Hematopoietic multipotent progenitor cell treated with erythropoietin and hydrocortisone succinate and interleukin-3 and kit ligand, for 15 days (in vitro differentiated cells): ENCODE measurements at places on chromosomes 7 and 10.

DNA sequence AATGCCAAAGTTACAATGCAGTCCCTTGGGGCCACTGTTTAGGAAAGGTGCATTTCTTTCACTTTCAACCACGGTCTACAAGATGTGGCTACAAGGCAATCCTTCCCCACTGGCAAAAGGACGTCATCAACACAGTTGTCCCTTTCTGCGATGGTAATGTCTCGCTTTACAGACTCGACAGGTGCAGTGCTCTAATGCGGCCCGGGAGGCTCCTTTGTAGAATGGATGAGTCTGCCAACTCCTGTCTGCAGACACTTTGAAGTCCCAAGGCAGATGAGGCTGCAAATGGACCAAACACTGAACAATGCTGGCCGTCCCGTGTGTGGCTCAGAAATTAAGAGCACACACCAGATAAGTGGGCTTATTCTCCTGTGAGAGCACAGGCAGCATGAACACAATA lies 133.7 kb downstream of the PIP4K2A start:
- no peak for DNase-seq

- no peak for DNase-seq
These were observed 43.8 kb downstream of the EXOC6 start for GRCh38 chr10:92891885-92892690.

GRCh38 chr10:24331457-24331856 lies 122.5 kb downstream of the KIAA1217 start:
- DNase-seq: no peak

GRCh38 chr7:145497911-145498525 lies 618.6 kb upstream of the CNTNAP2 start:
- no peak for DNase-seq

DNA sequence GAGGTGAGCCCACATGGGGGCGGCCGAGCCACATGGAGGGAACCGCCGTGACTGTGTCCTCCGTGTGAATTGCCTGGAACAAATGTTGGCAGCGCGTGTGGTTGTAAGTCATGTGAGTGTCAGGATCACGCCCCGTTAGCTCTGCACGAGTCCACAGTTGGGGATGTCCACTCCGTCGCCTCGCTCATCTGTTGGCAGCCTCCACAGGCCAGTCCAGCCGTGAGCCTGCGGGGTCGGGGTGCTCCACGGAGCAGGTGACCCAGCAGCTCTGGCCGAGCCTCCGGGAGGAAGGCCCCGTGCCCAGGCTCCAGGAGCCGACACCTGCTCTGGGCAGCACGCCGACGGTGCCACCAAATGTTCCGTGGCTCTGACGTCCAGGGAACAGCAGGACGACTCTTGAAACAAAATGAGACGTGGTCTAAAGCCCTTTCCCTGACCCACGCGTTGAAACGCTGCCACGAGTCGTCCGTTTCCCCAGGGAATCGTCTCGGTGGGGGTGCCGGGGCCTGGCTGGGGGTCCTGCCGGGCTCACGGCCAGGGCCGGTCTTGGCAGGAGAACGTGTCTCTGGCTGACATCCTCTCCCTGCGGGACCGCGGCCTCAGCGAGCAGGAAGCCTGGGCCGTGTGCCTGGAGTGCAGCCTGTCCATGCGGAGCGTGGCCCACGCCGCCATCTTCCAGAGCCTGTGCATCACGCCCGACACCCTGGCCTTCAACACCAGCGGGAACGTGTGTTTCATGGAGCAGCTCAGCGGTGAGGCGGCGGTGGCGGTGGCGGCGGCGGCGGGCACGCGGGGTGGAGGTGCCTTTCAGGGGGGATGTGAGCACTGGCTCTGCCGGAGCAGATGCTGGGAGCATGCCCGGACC lies 7.0 kb downstream of the KNDC1 start:
- DNase-seq: no peak

DNA sequence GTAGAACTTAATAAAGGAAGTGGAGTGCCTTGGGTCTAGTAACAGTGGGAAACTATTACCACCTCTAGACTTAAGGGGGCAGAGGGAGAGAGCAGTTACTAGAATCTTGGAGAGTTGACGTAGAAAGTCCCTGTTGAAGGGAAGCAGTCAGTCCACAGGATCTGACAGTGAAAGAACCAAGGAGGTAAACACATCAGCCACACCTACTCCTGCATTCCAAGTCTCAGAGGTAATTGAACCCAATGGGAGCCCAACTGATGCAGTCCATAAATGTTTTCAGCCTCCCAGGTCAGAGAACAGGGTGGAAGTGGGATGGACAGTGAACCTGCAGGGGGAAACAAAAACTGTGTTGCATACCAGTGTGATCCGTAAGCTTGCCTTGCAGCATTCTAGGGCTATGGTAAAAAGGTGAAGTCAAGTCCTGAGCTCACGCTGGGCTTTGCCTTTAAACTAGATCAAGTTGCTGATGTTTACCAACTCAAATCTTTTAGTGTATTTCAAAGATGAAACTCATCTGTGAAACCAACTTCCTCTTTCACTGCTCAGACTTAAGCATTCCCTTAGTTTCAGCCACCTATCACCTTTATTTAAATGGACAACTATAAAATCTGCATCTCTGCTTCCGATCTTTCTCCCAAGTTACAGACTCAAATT lies 57.2 kb downstream of the SLC16A12 start:
- no peak for DNase-seq

DNA sequence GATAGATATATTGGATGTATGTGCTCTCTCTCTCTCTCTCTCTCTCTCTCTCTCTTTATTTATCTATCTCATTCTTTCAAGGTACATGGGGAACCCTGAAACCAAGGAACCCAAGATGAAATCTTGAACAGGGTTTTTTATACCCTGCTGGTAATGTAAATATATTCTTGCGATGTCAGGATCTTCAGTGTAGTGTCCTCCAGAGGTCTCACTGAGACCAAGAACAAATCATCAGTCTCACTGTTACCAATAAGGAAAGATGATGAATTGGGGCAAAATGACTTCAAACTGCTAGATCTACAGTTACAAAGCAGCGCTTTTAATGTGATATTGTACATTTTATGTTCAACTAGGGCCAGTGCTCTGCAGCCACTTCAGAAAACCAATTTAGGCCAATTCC lies 423.5 kb downstream of the ANKRD7 start:
- DNase-seq: no peak

DNA sequence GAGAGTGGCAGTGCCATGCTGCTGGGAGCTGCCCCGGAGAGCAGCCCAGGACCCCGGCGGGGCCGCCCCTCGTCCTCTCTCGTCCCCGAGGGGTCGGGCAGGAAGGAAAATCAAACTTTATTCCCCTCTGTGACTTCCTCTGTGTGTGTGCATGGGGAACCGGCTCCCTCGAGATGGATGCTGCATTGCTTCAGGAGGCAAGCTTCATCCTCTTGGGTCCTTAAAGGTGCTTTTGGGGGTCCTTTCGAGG lies 726 bp downstream of the MCU start:
- no peak for DNase-seq

GRCh38 chr7:129162732-129163131 lies 18.2 kb downstream of the TSPAN33 start:
- DNase-seq: no peak

- no peak for DNase-seq
These were observed 10.1 kb upstream of the MYL7 start for GRCh38 chr7:44150966-44151941.

DNA sequence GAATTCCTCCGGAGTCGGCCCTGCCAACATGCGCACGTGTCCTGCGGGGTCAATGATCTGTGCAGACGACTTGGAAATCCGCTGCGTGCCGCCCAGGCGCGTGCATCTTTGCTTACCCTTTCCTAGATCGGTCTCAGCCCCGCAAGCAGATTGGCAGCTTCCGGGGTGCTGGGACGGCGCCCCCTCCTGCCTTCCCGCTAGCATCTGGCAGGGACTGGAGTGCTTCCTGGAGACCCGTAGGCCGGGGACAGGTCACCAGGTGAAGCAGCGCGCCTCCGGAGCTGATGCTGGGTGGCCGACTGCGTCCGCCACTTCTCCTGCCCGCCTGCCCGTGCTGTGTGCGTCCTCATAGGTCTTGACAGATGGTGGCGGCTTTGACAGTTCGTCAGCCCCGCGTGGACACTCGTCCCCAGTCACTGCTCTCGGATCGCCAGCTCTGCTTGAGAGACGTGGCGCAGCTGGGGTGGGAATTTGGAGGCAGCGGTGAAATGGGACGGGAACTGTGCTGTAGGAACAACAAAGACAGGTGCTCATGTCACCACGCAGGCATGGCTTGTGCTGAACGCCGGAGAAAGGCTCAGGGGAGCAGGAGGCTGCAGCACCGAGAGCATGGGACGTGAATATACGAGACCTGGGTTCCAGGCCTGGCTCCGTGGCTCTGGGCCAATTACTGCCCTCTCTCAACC lies 21.9 kb upstream of the KCNK18 start:
- DNase-seq: no peak

DNA sequence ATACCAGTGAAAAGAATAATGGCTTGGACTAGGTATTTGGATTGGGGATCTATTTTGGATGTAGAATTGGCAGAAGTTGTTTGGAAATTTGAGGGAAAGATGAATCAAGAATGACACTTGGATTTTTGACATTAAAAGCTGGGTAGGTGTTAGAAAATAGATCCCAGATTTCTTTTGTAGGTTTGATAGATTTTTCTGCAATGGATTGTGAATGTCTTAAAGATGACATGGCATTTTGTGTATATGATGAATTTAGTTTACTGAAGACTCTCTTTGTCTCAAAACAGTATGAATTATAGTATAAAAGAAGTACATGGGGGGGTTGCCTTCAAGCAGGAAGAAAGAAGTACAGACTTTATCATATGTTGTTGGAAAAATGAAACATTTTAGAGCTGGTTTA lies 75.8 kb downstream of the MPLKIP start:
- no peak for DNase-seq

DNA sequence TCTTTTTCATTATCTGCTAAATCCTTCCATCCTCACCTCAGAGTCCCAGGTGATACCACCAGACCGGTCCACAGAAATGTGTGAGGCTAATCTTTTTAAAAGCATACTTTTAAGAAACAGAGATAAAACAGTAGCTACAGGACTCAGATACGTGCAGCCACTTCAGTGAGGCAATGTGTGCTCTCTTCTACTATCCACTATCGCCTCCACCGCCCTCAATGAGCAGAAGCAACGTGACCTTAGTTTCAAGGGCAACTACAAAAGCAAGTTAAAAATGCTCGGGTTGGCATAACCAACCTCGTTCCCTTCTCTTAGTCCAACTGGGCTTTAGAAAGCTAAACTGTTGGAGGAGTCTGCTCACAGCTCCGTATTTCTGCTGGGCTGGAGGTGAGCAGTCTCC lies 4.2 kb downstream of the FGFR2 start:
- no peak for DNase-seq

GRCh38 chr10:84159076-84159685 lies 14.4 kb upstream of the GPR15LG start:
- no peak for DNase-seq

- no peak for DNase-seq
These were observed 319.8 kb upstream of the PHYHIPL start for GRCh38 chr10:58856508-58857240.

DNA sequence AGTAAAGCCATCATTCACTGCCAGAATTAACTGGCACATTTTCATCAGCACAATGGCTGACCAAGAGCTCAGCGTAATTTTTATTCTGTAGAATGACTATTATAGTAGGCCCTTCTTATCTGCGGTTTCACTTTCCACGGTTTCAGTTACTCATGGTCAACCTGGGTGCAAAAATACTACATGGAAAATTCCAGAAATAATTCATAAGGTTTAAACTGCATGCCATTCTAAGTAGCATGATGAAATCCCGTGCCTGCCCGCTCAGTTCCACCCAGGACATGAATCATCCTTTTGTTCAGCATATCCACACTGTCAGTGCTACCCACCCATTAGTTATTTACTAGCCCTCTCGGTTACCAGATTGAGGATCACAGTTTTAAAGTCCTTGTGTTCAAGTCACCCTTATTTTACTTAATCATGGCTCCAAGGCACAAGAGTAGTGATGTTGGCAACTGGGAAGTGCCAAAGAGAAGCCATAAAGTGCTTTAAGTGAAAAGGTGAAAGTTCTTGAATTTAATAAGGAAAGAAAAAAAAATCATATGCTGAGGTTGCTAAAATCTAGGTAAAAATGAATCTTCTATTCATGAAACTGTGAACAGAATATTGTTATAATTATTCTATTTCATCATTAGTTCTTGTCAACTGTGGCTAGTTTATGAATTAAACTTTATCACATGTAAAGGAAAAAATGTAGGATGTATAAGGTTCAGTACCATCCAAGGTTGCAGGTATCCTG lies 204.9 kb downstream of the DOCK4 start:
- no peak for DNase-seq

- DNase-seq: no peak
These were observed 31.9 kb downstream of the SCRN1 start for GRCh38 chr7:29957521-29958310.

GRCh38 chr7:101728128-101728527 lies 89.3 kb upstream of the CUX1 start:
- no peak for DNase-seq

GRCh38 chr10:6586501-6586900 lies 6.4 kb upstream of the PRKCQ start:
- no peak for DNase-seq

GRCh38 chr10:87177-88080 lies 38.3 kb upstream of the TUBB8 start:
- DNase-seq: no peak

- DNase-seq: no peak
These were observed 75.6 kb downstream of the MYOF start for GRCh38 chr10:93406364-93407145.

- no peak for DNase-seq
These were observed 151.8 kb upstream of the CHST15 start for GRCh38 chr10:124245191-124245590.

GRCh38 chr10:3763035-3763456 lies 22.0 kb downstream of the KLF6 start:
- no peak for DNase-seq

GRCh38 chr10:119308089-119308488 lies 100.7 kb downstream of the GRK5 start:
- DNase-seq: no peak

GRCh38 chr7:22433710-22434460 lies 66.1 kb downstream of the STEAP1B start:
- DNase-seq: no peak

DNA sequence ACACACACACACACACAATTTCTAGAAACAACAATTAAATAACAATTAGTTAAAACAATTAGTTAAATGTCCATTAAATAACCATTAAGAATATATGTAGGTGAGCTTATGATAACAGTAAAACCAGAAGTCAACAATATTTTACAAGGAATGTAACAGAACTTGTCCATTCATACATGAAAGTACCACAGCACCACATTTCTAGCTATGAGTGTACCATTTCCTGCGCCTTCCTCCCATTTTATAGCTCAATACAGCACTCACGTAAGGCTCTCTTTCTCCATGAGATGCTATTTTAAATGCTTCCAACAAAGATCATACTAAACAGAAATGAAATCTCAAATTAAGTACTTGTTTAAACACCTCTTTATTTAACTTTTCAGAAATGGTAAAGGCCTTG lies 367.3 kb upstream of the ZWINT start:
- no peak for DNase-seq

DNA sequence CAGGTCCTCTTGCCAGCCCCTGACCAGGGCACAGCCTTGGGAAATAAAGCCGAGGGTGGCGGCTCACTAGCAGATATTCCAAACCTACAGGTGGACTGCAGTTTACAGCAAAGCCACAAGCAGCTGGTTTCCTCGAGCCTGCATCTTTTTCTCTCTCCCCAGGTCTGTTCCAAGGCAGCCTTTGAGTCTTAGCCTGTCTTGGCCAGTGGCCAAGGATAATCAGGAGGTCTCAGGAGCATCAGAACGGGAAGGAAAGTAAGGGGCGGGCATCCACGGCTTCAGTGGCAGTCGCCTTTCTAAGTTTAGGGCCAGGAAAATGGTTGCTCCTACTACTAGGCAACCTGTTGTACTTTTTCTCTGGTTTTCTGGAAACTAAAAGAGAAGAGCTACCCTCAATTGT lies 219.7 kb upstream of the ZMIZ1 start:
- no peak for DNase-seq
